ENCODE measurements at places on chromosomes 13 and 19.

GRCh38 chr13:102000764-102001163, 401.1 kb downstream of the FGF14 start:
- DNase-seq: no peak

DNA sequence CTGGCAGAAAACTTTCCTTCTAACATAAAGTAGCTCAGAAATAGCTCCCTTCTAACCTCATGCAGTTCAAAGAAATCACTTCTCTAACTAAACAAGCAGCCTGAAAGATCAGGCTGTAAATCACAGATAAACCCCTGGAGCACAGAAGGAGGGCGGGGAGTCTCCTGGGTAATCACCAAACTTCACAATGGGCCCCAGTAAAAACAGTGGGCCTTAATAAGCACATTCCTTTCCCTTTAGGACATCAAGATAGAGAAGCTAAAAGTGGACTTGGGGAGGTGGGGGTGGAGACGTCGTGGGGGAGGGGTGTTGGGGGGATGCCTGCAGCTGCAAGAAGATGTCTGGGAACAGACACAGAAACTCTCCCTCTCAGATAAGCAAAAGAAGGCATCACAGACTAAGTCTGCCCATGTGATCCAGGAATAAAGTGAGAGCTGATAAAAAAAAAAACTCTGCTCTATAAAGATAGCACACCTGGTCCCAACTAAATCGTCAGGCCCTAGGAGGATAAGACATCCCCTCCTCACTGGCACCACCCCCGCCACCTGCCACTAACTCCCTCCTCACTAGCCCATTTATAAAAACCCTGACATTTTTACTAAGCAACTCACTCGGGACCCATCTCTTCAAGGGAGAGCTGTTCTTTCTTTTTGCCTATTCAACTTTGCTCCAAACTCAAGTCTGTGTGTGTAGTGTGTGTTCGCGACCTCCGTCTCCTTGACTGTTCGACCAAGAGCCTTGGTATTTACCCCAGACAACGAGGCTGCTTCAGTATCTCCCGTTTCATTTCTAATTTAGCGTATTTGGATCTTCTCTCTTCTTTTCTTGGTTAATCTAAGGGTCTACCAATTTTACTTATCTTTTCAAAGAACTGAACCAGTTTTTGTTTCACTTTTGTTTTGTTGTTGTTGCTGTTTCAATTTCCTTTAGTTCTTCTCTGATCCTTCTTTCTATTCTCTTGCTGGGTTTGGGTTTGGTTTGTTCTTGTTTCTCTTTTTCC, 31.7 kb downstream of the DNAJC15 start:
- no peak for DNase-seq

GRCh38 chr19:50465986-50466705, 10.2 kb upstream of the EMC10 start:
- no peak for DNase-seq

- no peak for DNase-seq
These were observed at the start of gene POU2F2 for GRCh38 chr19:42132030-42132628. POU2F2 (minus strand) TSS chr19:42132446; CDS start chr19:42132411, 35 bp downstream.

GRCh38 chr19:35628264-35628564, 622 bp upstream of the RBM42 start:
- DNase-seq: no peak

DNA sequence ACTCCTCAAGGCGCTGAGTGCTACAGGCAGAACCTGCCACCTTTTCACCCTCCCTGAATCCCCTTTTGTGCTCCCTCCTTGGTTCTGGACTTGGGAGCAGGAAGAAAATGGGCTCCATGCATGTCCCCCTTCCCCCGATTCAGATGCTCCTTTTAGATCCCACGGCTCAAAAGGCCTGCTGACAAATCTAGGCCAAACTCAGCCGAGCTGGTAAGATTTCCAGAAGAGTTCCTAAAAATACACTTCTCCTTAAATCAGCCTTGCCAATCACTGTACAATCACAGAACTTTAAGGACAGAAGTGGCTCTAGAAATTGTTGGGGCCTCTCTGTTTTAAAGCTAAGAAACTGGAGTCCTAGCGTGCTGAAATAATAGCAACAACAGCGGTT, 37.3 kb downstream of the MBNL2 start:
- no peak for DNase-seq

GRCh38 chr13:65417953-65418352, 1812.2 kb downstream of the PCDH9 start:
- DNase-seq: no peak

GRCh38 chr13:21232196-21232595, 55.7 kb downstream of the MRPL57 start:
- peak; percentile 70 for DNase-seq

DNA sequence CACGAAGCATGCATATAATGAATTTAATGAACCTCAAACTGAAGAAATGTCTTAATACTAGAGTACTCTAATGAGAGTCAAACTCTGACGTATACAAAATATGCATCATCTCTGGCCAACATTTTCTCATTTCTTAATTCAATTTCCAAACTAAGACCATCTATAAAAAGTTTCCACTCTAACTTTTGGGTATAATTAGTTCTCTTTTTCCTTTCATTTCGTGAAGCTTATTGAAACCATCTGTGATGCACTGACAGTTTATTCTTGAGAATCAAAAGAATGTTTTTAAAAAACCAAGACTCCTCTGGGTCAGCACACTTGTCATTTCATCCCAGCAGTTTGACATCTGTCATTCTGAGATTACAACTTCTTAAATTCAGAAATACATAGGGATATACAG, 90.0 kb downstream of the CAB39L start:
- DNase-seq: no peak

GRCh38 chr13:51260154-51260553, 38.0 kb downstream of the FAM124A start:
- no peak for DNase-seq

GRCh38 chr13:106797081-106797640, 229.2 kb upstream of the ARGLU1 start:
- DNase-seq: no peak

- no peak for DNase-seq
These were observed 6.2 kb downstream of the ZC3H4 start for GRCh38 chr19:47107202-47107952.

DNA sequence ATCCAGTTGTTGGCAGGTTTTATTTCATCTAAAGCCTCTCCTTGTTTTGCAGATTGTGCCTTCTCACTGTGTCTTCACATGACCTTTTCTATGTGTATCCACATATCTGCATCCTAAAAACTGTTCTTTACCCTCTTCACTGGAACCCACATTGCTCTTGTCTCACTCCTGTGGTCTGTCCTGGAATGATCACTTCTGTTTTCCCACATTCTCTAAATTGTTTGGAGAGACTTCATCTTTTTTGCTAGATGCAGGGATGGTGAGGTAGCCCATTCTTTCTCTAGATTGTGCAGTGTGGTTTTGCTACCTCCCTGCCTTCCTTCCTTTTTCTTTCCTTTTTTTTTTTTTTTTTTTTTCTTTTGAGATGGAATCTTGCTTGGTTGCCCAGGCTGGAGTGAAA, 608.6 kb upstream of the MIR17HG start:
- no peak for DNase-seq

DNA sequence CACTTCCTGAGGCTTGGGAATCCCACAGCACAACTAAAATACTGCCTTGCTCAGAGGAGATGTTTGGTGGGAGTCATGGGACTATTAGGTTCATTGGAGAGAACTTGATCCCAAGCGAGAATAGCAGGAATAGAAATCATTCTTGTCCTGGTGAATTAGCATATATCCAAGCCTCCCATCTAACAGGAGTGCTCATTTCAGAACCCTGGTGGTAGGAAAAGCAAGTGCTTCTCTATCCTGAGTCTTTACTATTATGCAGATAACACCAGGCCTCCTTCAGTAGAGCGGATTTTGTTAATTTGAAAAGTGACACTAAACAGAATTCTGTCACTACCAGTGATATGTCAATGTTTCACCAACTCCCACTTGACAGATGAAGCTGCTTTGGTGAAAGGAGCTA, 199.5 kb downstream of the ATP8A2 start:
- no peak for DNase-seq

GRCh38 chr19:29259153-29259552, 46.2 kb upstream of the UQCRFS1 start:
- DNase-seq: no peak

- DNase-seq: no peak
These were observed 27.1 kb downstream of the N4BP2L2 start for GRCh38 chr13:32511482-32511881.

- no peak for DNase-seq
These were observed 595 bp downstream of the ZNF440 start for GRCh38 chr19:11814700-11815035.

DNA sequence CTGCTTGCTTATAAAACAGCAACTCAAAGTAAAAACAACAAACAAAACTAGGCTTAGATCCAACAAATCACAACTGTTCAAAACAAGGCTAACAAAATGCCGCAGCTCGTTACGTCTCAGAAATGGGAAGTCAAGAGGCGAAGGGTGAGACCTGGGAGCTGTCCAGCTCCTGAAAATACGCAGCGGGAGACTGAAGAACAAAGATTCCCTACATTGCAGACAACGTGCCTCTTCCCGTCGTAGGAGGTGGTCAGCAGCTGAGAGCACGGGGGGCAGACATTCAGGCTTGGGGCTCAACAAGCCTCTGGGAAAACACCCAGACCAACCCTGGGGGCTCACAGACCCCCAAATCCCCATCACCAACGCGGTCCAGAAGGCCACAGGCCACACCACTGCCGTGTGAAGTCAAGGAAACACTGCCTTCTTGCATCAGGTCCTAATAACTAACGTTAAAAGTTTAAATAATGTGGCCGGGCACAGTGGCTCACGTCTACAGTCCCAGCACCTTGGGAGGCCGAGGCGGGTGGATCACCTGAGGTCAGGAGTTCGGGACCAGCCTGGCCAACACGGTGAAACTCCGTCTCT, 13.5 kb downstream of the PLPP2 start:
- no peak for DNase-seq

- DNase-seq: no peak
These were observed 41.4 kb upstream of the FGF14 start for GRCh38 chr13:102443249-102443648.

- DNase-seq: no peak
These were observed 23.0 kb downstream of the ATP4B start for GRCh38 chr13:113635048-113635420.

DNA sequence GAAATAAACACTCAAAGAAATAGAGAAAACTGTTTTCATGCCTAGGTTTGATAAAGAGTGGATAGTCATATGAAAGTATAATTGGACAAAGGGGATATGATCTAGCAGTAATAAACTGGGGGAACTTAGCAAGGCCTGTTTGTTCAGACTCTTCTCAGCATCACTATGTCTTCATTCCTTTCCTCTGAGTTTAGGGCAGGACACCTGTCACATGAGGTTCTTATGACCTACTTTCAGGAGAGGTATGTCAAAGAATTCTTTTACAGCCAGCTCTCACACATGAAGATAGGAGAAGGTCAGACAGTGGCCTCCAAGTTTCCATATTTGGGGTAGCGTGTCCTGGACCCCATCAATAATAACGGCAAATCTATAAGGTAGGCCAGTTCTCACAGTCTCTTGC, 11.4 kb upstream of the RFXAP start:
- no peak for DNase-seq

- no peak for DNase-seq
These were observed 51.6 kb downstream of the NDFIP2 start for GRCh38 chr13:79532576-79532975.

- DNase-seq: peak; percentile 43
These were observed 124.0 kb upstream of the RNF113B start for GRCh38 chr13:98300956-98301641.
